ENCODE measurements at places on chromosomes 7 and 10.

- no peak for DNase-seq
These were observed 72.0 kb upstream of the TES start for GRCh38 chr7:116138202-116138801.

- no peak for DNase-seq
These were observed 77.8 kb upstream of the NRP1 start for GRCh38 chr10:33412241-33412640.

- DNase-seq, result no peak
These were observed 117.9 kb downstream of the SLIT1 start for GRCh38 chr10:97067716-97068391.

DNA sequence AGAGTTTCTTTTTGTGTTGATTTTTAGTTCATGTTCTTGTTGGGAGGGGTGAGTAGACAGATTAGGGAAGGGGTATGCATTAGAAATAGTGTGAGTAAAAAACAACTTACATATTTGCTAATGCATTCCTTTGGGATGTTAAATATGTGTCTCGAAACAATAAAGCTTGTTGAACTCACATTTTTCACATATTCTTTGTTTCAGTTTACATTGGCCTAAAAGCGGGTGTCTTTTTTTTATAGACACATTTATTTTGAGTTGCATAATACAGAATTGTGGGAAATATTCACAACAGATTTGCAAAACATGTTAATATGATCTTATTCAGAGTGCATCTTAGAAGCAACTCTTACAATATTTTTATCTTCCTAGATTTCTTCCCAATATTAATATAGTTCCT lies 337.5 kb upstream of the CNTNAP2 start:
- DNase-seq, result no peak

- no peak for DNase-seq
These were observed 58.0 kb upstream of the PFKP start for GRCh38 chr10:3009341-3009740.

DNA sequence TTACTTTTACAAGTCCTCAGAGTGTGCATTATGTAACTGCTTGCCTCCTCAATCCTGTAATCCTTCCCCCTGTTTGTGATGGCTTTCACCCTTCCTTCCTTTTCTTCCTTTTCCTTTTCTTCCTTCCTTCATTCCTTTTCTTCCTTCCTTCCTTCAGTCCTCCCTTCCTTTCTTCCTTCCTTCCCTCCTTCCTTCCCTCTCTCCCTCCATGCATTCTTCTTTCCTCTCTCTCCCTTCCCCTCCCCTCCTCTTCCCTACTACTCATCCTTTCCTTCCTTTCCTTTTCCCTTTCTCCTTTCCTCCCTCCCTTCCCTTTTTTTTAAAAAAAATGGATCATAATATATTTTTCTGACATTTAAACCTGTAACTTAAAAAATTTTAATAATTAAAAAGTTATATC lies 22.2 kb upstream of the ABCA13 start:
- DNase-seq, result no peak

- no peak for DNase-seq
These were observed 315.7 kb downstream of the GPR37 start for GRCh38 chr7:124449896-124450295.

DNA sequence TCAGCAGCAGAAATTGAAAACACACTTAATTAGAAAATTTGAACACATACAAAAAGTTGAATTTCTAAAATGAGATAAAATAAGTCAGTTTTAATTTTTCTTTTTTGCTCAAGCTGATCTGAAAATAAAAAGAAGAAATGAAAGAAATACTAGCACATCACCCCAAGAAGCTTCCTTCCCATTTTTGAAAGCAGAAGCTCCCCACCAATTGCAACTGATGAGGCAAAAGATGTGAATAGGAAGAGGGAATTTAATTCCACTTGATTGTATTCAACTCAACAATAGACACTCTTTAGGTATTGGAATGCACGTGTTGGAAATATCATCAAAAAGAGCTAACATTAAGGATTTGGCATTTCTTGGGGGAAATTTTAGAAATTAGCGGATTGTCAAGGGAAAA lies 175.8 kb downstream of the TRIL start:
- DNase-seq, result no peak
